ENCODE measurements at places on chromosomes 6 and 20.

GRCh38 chr20:58711266-58712051 lies 18.9 kb downstream of the NPEPL1 start:
- no peak for DNase-seq

GRCh38 chr20:25695532-25696370 lies 902 bp downstream of the ZNF337 start:
- no peak for DNase-seq

GRCh38 chr6:128883906-128884305 lies 968 bp downstream of the LAMA2 start:
- no peak for DNase-seq

DNA sequence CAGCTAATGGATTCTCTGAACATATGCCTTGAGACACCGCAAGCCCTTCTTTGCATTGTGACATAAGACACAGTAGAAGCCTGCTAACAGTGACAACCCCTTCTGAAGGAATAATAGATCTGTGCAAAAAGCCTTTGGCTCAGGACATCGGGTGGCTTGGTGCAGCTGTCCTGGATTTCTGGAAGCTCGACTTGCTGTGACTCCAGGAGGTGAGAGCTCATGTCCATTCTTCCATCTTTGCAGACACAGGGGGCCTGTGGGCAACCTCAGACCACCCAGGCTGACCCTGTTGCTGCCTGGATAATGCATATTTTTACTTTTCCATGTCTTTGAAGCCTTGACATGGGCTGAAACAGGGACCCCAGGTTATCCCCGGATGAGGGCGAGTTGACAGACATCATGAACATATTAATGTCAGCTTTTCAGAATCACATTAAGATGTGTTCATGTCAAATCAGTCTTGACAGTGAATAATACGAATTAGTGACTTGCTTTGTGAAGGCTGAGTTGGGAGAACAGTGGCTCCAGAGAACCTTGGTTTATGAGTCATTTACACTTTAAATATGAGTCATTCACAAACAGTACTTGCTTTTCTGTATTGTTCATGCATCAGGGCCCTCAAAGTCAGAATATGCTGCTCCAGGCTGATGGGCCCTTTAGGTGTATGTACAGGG lies 66.8 kb upstream of the IYD start:
- DNase-seq = no peak

DNA sequence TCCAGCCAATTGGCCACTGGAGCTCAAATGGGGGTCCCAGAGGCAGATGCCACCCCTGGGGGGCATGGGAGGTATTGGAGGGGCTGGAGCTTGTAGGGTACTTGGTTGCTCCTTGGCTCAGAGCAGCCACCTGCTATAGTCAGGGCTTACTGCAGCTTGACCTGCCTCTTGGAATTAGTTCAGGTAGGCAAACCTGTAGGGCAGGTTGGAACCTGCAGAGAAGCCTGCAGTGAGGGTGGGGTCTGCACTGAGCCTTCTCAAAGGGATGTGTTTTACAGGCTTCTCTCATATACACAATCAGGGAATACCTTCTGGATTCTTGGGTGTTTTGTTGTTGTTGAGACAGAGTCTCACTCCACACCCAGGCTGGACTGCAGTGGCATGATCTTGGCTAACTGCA lies 94.2 kb upstream of the MYL9 start:
- no peak for DNase-seq

All from stimulated activated CD8-positive, alpha-beta memory T cell treated with anti-CD3 and anti-CD28 coated beads, Interleukin-2, amount 100 ng/mL, for 1 hour (primary cell).